Mucosa of descending colon (tissue), 3 donors: ENCODE measurements at places on chromosomes 11 and 22. TPM values are rescaled to one million over a fixed set of nuclear protein-coding genes. Genes with fewer than 3 reads are reported as not detected.

- no peak for DNase-seq
Observed at GRCh38 chr11:32610797-32611352, 27.2 kb downstream of the EIF3M start.

Gene APOBEC3B
- 49.5 TPM for total RNA-seq

DNA sequence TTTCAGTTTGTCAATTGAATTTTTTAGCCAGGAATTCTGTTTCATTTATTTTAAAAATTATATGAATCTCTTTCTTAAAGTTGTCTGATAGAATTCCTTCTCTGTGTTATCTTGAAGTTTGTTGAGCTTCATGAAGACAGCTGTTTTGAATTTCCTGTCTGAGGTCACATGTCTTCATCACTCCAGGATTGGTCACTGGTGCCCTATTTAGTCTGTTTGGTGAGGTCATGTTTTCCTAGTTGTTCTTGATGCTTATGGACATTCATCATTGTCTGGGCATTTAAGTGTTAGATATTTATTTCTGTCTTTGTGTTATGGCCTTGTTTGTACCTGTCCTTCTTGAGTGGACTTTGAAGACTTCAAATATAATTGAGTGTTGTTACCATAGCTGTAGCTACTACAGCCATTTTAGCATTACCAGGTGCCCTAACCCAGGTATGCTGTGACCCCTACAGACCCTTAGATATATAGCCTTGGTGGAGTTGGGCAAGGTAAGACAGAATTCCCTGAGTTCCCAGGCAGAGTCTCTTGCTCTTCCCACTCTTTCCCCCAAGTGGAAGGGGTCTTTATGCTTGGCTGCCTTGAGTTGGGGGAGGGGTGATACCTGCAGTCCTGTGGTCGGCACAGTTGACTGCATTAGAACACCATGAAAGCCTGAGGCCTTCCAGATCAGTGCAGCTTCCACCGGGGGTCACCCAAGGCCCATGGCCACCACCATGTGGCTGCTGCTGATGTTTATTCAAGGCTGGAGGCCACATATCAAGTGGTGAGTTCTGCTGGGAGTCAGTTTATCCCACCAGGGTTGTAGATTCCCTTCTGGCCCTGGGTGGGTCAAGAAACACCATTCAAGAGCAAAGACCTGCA is 229.6 kb downstream of the DYNC2H1 start:
- no peak for DNase-seq

DNA sequence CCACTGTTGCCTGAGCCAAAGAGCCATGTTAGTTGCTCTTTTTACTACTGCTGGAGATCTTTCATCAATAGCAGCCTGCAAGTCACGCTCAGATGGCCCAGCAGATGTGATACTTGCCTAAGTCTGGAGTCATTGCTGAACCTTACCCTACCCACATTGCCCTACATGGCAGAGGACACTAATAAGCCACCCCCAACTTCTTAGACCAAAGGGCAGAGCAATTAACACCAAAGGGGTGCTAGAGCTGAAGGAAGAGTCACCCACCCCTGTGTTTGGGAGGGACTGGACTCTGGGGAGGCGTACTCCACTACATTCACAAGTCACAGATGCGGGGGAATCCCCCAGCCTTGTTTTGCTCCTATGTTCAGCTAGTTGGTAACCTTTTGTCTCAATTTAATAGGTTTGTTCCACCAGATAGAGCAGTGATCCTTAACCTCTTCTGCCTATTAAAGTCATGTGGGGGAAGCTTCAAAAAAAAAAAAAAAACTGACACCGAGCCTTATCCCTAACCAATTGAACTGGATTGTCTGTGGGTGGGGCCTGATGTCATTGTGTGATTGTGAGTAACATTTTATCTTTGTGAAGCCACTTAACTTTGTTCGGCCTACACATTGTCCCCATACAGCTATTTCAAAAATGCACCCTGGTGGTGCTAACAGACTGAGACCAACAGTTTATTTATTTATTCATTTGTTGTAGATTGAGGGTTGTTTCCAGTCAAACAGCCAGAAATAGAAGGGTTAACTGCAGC is 13.1 kb downstream of the ADM start:
- no peak for DNase-seq
